Activated T-helper 17 cell treated with anti-CD3 and anti-CD28 coated beads, Interleukin-2, amount 50 U/mL, for 72 hours (primary cell): ENCODE measurements at places on chromosomes 4 and X. TPM values are rescaled to one million over a fixed set of nuclear protein-coding genes. Genes with fewer than 3 reads are reported as not detected.

- ATAC-seq, result peak; percentile 1
Measured at GRCh38 chr4:121822796-121823504, 733 bp downstream of the CCNA2 start.

The XAGE1A gene
- not detected for total RNA-seq

The CSN3 gene
- total RNA-seq, result not detected

The UGT2B15 gene
- not detected for total RNA-seq

The GSX2 gene
- total RNA-seq, result not detected

The SMAD1 gene
- total RNA-seq, result 2.5 TPM

- ATAC-seq, result no peak
Measured at GRCh38 chrX:44227991-44228390, 115.5 kb downstream of the EFHC2 start.

DNA sequence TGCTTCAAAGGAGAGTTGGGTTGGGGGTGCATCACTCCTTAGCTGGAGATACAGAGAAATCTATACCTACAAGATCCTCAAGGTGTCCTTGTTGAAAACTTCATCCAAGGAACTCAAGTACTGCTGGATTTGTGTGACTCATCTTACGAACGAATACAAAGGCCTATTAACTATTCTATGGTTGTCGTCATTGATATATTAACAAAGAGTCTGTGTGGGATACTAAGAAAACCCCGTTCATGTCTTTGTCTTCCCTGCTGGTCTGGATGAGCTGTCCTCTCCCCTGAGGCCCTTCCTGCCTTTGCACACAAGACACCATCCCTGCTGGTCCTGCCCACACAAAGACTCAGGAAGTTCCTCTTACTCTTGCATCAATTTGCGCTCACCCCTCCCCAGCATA is 54.9 kb upstream of the IRF2 start:
- no peak for ATAC-seq

- no peak for ATAC-seq
Measured at GRCh38 chr4:2696423-2696822, 59.7 kb downstream of the TNIP2 start.

GRCh38 chr4:21205821-21206531 is 505.7 kb downstream of the PACRGL start:
- no peak for ATAC-seq

The NPY1R gene
- not detected for total RNA-seq

The DCUN1D4 gene
- total RNA-seq, result 41.1 TPM

- ATAC-seq, result no peak
Measured at GRCh38 chr4:125317525-125317877, 2.7 kb downstream of the FAT4 start.

The PALLD gene
- 49.1 TPM for total RNA-seq

DNA sequence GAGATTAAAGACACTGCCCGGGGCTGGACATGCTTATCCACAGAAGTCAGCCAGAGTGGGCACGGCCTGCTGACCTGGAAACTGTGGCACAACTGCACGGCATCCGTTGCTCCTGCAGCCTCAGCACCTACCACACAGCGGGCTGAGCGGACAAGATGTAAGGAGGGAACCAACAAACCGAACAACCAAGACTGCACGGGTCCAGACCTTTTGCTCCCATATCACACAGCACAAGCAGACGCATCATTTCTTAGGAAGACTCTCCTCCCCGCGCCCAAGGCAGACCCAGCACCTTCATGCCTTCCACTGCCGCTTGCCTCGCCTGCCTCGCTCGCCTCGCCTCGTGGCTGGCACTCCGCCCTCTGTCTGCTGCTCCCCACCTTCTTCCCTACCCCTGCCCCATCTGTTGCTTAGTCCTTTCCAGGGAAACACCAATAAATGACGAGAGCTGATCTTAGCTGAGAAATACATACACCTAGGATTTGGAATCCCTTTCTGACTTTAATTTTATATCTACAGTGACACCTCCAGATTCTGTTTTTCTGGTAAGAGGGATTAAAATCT is 79.0 kb downstream of the AFAP1 start:
- no peak for ATAC-seq

- ATAC-seq, result no peak
Measured at GRCh38 chr4:76276813-76277212, 25.3 kb downstream of the FAM47E start.

DNA sequence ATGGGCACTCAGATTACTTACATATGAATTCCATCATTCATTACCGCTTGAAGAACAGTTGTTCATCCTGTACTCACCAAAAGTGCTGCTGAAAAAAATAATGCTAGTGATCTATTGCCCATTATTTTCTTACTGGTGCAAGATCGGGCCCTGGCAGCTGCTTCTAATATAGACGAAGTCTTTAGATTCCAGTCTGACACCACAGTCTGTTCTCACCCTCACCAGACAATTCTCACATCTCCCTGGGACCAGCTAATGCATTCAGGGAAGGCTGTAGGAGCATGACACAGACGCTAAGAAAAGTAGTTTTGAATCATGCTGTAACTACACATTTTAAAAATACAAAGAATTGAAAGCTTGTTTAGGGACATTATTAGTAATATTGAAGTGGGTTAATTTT is 13.8 kb downstream of the GEMIN8 start:
- peak; percentile 21 for ATAC-seq

GRCh38 chr4:95167805-95168204 is 381.0 kb downstream of the UNC5C start:
- ATAC-seq, result peak; percentile 31

DNA sequence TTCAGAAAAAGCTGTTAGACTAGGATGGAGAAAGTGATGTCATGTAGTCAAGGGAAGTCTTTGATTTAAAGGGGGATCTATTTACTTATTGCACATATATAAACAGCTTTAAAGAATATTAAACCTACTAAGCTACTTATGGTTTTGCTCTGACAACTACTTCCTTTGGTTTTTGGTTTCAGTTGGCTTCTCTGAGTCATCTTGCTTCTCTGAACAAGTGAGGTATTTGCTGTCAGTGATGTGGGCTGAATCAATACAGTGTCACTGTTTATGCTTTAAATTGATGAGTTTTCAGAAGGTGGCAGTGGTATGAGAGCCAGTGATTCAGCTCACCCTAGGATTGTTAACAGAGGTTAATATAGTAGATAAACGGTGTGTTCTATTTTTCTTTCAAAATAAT is 75.1 kb downstream of the CEP44 start:
- ATAC-seq, result peak; percentile 97

DNA sequence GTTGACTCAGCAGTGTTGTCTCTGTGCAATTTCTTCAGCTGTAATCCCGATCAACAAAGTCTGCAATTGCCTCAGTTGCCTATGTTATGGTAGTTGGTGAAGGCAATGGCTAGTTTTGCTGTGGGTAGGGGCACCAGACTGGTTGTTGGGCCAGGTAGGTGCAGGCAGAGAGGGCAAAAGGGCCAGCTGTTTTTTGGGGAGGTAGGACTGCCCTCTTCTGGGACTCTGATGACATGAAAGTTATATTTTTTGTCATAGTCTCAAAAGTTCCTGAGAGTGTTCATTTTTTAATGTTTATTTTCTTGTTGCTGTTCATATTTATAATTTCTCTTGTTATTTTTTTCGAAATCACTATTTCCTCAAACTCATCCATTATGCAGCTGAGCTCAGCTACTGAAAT is 25.1 kb downstream of the DCAF12L2 start:
- no peak for ATAC-seq

GRCh38 chrX:11393949-11394654 is 100.9 kb downstream of the AMELX start:
- ATAC-seq, result no peak

The DGKK gene
- total RNA-seq, result not detected

The TIGD4 gene
- total RNA-seq, result 0.21 TPM

The DKK2 gene
- total RNA-seq, result not detected

The CNGA2 gene
- total RNA-seq, result not detected

The PPID gene
- 151 TPM for total RNA-seq

The GDPD2 gene
- total RNA-seq, result 0.24 TPM

DNA sequence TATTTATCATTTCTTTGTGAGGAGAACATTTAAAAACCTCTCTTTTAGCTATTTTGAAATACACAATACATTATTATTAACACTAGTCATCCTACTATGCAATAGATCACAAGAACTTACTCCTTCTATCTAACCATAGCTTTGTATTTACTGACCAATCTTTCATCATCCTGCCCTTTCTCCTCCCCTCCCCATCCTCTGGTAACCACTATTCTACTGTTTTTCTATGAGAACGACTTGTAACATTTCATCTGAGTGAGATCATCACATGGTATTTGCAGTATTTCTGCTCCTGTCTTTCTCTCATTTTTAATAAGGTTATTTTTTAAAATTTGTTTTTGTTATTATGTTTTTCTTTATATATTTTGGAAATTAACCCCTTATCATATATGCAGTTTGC is 331.8 kb downstream of the TEX13C start:
- no peak for ATAC-seq

- ATAC-seq, result peak; percentile 43
Measured at GRCh38 chr4:48046059-48046458, 29.5 kb downstream of the NIPAL1 start.

DNA sequence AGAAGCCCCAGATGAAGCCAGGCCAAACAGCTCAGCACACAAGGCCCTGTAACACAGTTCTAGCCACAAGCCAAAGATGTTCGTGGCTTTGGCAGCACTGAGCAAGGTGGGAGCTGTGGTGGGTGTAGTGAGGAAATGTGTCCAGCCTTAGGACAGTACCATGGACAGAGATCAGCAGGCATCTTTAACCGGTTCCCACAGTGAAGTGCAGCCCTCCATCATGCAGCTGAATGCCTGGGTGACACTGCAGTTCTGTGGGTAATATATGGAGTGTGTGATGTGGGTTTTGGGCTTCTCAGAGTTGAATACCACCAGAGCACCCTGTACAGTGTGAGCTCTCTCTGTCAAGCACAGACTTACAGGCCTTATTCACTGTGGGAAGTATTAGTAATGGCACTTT is 6.0 kb upstream of the NEXMIF start:
- no peak for ATAC-seq

- ATAC-seq, result no peak
Measured at GRCh38 chrX:672931-673330, 42.3 kb downstream of the SHOX start.

The RBM41 gene
- 14.2 TPM for total RNA-seq

GRCh38 chr4:7335344-7336066 is 99.2 kb downstream of the PSAPL1 start:
- peak; percentile 46 for ATAC-seq

The FAM9C gene
- not detected for total RNA-seq

GRCh38 chrX:3268829-3269228 is 77.6 kb downstream of the MXRA5 start:
- ATAC-seq, result no peak

The C1QTNF7 gene
- total RNA-seq, result not detected

DNA sequence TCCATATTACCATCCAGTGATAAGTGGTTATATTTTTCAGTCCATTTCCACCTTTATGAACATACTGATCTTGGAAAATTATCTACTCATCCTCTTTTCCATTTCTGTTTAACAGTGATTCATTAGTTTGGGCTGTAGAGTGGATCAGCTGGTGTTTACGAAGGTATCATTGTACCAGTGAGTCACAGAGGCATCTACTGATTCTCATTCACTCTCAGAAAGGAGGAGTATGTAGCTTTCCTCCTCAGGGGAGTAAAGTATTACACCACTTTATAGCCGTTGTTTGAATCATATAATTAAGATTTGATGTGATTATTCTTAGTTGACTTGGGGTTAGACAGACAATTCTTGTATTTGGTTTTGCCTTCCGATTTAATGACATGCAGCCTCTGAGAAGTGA is 74.7 kb downstream of the GALNT7 start:
- no peak for ATAC-seq

- no peak for ATAC-seq
Measured at GRCh38 chrX:12245650-12246645, 107.7 kb downstream of the FRMPD4 start.

The MSANTD1 gene
- total RNA-seq, result 1.2 TPM

DNA sequence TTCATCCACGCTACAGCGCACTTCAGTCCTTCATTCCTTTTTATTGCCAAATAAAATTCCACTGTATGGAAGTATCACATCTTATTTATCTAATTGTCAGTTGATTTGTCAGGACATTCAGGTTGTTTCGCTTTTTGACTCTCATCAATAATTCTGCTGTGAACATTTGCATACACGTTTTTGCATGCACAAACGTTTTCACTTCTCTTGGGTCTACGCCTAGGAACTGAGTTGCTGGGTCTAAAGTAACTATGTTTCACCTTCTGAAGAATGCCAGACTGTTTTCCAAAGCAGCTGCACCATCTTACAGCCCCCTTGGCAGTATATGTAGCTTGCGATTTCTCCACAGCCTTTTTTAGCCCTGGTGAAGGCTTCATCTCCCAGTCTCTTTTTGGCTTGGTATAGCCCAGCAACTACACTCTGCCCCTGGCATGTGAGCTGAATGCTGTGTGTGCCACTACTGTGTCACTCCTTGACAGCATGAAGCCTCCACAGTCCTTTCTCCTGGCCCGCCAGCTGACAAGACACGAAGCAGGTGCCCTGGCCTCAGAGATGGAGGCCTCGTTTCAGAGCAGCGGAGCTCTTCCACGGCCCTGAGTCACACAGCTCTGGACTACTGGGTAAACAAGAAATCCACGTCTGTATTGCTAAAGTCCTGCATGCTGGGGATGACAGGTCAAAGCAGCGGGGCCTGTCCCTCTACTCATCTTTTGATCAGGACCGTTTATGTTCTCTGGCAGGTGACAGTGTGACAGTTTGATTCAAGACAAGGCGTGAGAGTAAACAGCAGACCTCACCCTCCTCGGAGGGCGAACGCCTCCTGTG is 75.5 kb downstream of the NSUN7 start:
- ATAC-seq, result no peak

GRCh38 chr4:145179281-145179860 is 1.0 kb downstream of the OTUD4 start:
- ATAC-seq, result peak; percentile 48

- no peak for ATAC-seq
Measured at GRCh38 chr4:87863486-87863885, 30.7 kb downstream of the MEPE start.

GRCh38 chr4:113645771-113646441 is 115.6 kb downstream of the CAMK2D start:
- ATAC-seq, result no peak

The GPR119 gene
- total RNA-seq, result not detected

The GLUD2 gene
- total RNA-seq, result 0.24 TPM

- ATAC-seq, result no peak
Measured at GRCh38 chrX:150841456-150842197, 56.8 kb downstream of the CD99L2 start.

DNA sequence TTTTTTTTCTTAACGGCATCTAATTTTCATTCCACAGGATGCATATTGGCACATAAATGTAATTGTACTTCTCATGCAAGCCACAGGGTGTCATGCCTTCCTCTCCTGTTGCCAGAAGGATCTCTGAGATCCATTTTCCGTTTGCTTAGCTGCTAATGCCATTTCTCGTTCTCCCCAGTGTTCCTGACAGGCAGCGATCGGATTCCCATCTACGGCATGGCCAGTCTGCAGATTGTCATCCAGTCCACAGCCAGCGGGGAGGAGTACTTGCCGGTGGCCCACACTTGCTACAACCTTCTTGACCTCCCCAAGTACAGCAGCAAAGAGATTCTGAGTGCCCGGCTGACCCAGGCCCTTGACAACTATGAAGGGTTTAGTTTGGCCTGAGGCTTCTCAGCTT is 8.9 kb upstream of the NAP1L5 start:
- no peak for ATAC-seq
